Suppressor macrophage treated with lipopolysaccharide for 1 hour (primary cell): ENCODE measurements at places on chromosomes 1 and 21.
A peak's percentile ranks its signal among the peaks of the same experiment; 100 is the strongest.

DNA sequence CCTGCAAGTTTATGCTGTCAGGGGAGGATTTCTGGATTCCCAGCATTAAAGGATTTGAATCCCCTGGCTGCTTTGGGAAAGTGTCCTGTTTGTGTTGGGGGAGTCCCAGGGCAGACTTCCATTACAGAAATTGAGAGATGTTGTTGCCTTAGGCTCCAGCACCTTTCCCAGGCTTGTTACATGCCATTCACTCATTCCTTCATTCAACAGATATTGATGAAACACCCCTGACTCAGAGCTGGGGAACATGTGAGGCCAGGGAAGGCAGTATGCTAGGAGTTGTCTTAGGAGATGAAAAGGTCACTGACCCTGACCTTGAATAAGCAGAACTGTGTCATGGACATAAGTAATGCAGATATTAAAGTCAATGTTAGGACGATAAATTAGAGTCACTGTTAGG lies 161.7 kb downstream of the NTMT2 start:
- no peak for DNase-seq

DNA sequence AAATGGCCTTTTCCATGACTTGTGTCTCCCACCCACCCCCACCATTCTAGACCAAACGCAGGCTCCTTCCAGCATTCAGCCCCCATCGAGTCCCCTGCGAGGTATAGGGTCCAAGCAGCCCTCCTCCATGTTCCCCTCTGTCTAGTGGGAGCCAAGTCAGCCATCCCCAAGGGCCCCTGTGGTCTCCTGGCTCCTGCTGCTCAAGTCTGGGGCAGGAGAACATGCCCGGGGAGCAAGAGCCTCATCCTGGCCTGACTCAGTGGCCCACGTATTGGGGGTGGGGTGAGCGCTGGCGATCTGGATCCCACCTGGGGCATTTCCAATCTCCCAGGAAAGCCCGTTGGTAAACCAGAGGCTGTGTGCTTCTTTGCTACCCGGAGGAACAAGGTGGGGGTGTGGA lies 4.1 kb upstream of the PRDM16 start:
- no peak for DNase-seq

- DNase-seq: no peak
These were observed 288.7 kb downstream of the SPATA17 start for GRCh38 chr1:217919683-217920388.

DNA sequence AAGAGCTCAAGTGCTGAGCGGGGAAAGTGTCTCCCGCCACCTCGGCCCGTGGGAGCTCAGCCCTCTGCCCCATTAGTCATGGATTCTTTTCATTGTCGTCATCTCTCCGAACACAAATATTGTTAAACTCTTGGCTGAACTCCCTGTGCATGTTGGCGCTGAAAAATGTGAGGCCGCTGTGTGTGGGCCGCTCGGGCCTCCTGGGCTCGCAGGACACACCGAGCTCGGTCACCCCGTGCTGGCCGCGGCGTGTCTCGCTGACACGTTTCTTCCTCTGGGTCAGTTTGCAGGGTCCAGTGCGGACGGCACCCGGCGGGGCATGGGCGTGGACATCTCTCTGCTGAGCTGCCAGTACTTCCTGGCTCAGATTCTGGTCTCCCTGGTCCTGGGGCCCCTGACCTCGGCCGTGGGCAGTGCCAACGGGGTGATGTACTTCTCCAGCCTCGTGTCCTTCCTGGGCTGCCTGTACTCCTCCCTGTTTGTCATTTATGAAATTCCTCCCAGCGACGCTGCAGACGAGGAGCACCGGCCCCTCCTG lies 25.6 kb downstream of the SLC45A1 start:
- no peak for DNase-seq

GRCh38 chr1:29284961-29285560 lies 48.7 kb downstream of the PTPRU start:
- DNase-seq: no peak

GRCh38 chr1:160449494-160449893 lies 49.1 kb downstream of the VANGL2 start:
- DNase-seq: no peak

DNA sequence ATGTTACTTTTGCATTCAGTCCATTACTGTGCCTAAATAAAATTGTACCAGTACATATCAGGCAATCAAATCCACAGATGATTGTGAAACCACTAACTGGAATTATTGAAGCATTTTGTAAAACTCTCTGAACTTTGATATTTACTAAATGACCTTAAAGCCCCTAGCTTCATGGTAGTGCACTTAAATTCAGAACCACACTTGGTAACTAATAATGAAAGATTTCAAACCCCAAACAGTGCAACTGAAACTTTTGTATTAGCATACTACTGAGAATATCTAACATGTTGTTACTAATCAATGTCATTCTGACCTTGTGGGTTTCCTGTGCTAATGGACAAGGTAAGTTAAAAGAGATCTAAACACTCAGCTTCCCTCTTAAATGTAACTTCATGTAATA lies at the start of gene CFHR3:
TSS of gene CFHR3 (plus strand) at position 238 of the 400 bp plus-strand sequence. CDS start at position 285, 47 bp downstream.
- DNase-seq: no peak

DNA sequence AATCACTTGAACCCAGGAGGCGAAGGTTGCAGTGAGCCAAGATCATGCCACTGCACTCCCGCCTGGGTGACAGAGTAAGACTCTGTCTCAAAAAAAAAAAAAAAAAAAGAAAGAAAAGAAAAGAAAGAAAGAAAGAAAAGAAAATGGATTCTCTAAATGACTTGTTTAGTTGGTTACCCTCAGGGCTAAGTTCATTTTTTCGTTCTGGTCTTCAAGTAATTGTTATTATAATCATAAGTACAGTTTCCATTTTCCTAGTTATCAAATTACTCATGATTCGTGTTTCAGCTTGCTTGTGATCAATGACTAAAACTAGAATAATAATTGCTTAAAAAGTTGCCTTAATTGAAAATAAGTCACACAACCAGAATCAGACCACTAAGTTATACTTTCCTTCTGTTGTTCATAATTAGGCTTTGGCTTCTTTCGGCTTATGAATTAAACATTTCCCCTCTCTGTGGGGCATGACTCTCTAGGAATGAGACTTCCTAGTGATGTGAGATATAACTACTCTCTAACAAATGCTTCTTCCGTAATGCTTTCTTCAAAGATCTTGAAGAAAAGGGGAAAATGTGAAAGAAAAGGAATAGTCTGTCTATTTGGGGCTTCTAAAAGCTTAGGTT lies 9.6 kb upstream of the RLF start:
- DNase-seq: no peak

DNA sequence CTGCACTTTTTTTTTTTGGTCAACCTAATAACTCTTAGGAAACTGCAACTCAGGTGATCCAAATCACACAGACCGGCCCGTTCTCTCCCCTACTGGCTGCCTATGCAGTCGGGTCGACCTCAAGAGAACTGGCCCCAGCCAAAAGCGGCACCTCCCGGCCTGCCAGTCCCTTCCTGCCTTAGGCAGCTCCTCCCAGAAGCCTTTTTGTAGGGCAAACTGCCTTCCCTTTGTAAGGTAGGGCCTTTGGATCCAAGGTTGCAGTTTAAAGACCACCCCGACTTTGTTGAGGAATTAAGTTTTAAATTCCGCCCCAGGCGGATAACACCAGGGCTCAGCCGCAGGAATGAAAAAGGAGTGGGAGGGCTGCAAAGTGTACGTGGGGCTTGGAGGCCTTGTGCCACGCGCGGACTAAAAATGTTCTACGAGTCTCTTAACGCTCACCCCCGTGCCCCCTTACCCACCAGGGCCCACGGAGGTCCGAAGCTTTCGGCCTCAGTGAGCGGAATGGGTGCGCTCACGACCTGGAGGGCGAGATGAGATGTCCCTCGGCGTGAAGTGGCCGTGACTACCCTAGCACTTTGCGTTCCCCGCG lies 642 bp upstream of the ST3GAL3 start:
- no peak for DNase-seq

- no peak for DNase-seq
These were observed 7.5 kb downstream of the MX1 start for GRCh38 chr21:41433566-41433965.

GRCh38 chr1:24136956-24137539 lies 5.9 kb downstream of the IL22RA1 start:
- no peak for DNase-seq

GRCh38 chr1:86149591-86149990 lies 7.0 kb downstream of the COL24A1 start:
- DNase-seq: no peak

- no peak for DNase-seq
These were observed 46.2 kb downstream of the TRABD2B start for GRCh38 chr1:47951026-47951425.

DNA sequence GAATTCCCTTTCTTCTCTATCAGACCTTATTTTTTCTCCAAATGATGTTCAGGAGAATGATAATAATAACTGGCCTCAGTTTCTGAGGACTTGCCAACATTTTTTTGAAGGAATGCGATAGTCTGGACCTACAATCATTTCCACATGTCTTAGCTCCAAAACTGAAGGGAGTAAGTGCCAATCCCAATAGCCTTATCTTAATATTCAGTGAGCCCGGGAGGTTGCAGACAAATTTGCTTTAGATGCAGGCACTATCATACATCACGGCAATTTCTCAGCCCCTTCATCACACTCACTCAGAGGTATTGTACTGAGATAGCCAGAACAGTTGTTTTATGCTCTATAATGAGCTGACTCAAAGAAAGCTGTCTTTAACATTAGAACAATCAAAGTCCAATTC lies 796.9 kb downstream of the ADGRL2 start:
- DNase-seq: no peak

- DNase-seq: peak; percentile 50
These were observed 3.9 kb downstream of the CLDN19 start for GRCh38 chr1:42736152-42736551.

GRCh38 chr1:236568285-236568894 lies 35.9 kb downstream of the HEATR1 start:
- no peak for DNase-seq

- no peak for DNase-seq
These were observed 44.3 kb upstream of the CAPZB start for GRCh38 chr1:19529664-19530063.

- no peak for DNase-seq
These were observed 105.3 kb upstream of the CLDN14 start for GRCh38 chr21:36584980-36585940.

DNA sequence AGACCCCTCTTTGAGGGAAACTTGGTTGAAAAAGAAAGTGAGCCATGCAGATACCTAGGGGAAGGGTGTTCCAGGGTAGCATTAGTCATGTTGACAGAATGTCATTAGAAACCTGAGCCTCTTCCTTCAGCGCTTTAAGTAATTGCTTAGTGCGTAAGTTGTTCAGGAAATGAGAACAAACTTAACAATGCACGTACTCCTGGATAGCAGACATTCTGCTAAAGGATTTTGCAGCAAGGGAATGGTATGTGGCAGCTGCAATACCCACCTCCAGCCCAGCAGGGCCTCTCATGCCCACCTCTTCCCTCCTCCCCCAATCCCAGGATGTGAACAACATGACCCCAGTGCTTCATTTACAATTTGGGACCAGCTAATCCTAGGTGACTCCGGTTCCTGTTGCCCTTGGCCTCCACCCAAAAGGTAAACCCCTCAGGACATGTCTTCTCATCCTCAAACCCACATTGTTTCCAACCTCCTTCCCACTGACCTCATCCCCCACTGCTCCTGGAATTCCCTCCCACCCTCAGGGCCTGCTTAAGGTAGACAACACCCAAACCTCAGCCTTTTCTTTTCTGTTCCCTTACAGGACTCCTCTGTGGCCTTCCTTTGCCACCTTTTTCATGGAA lies 98.0 kb upstream of the BCAR3 start:
- no peak for DNase-seq

GRCh38 chr1:118269598-118269997 lies 84.6 kb upstream of the SPAG17 start:
- DNase-seq: no peak

DNA sequence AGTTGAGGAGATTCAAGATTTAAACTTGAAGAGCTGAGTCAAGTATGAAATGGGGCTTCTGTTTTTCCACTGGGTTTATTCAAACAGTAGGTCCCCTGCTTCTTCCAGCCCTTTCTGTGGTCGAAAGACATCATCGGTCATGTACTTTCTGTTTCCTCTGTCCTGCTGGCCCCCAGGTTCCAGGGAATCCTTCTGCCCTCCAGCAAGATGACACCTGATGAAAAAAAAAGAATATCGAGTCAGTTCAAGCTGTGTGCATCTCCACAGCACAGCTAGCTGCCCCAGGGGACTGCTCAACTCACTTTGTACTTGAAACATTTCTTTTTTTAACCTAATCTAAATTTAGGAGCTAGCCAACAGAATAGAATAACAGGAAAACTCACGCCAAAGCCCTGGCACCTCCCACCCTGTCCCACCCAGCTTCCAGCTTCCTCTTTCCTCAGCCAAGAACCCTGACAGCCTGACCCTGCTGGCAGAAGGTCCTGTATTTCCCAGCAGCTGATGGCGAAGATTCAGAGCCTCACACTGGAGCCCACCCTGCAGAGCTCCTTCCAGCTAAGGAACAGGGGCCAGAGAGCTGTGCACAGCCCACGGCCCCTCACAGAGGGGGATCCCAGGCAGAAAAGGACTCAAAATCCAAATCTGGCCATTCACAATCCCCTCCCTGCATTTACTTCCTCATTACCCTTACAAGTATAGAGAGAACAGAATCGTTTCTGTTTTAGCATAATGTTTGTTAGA lies 176.5 kb downstream of the PSMG1 start:
- peak; percentile 64 for DNase-seq

GRCh38 chr1:44032170-44032790 lies 1.0 kb upstream of the SLC6A9 start:
- no peak for DNase-seq

DNA sequence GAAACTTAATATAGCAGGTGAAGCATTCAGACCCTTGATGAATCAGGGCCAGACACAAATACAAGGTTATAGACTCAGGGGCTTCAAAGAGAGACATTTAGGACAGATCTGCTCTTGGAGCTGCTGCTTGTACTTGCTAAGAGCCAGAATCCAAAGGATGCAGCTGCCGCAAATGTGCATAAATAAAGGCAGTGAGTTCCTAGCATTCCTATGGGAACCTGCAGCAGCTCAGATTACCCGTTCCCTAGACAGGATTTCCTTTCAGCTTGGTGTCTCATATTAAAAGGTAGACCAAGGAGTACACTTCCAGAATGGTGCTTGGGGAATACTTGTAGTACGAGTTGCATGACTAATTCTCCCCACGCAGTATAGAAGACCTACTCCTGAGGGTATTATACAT lies 9.7 kb upstream of the LRRC53 start:
- DNase-seq: no peak

DNA sequence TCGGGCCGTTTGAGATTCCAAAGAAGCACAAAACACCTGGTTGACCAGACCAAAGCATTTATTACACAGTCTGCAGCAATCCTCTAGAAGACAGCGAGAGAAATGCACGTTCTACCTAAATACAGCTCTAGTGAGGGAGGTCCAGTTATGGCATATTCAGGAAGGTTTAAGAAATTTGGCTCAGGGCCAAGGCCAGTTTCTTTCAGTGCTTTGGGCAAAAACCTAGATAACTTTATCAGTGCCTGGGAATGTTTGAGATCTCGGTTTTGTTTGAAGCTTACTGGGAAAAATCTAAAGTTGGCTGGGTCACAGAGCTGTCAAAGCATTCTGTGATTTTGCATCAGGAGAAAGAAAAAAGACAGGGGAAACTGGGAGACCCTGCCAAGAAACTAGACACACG lies 514.0 kb upstream of the TMPRSS15 start:
- DNase-seq: no peak
